ENCODE measurements at places on chromosomes 4 and X.

- DNase-seq, result no peak
Measured at GRCh38 chr4:18611026-18611425, 589.5 kb upstream of the LCORL start.

GRCh38 chr4:132838244-132838643 lies 310.9 kb upstream of the PCDH10 start:
- no peak for DNase-seq

GRCh38 chr4:184237612-184238011 lies 19.9 kb upstream of the ENPP6 start:
- DNase-seq, result no peak

- peak; percentile 51 for DNase-seq
Measured at GRCh38 chr4:25861951-25862410, 807 bp downstream of the SEL1L3 start.

DNA sequence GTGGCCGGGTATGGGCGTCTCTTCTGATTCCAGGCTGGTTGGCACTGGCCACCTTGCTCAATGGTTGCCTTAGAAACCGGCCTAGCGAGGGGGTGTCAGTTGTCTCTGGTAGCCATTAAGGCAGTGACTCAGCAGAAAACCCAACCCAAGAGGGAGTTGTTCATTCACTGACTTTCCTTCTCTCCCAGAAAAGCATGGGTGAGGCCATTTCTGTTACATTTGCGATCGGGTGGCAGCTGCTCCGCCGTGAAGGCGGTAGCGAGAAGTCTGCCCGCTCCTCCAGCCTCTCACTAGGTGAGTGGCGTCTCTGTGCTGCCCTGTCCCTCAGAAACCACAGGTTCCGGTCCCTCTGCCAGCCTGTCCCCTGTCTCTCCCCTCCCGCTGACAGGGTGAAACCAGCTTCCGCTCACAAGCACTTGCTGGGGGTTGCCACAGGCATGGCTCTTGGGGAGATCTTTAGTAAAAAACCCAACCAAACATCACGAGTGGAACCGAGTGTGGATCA lies 17.4 kb downstream of the IRAK1 start:
- DNase-seq, result peak; percentile 49

DNA sequence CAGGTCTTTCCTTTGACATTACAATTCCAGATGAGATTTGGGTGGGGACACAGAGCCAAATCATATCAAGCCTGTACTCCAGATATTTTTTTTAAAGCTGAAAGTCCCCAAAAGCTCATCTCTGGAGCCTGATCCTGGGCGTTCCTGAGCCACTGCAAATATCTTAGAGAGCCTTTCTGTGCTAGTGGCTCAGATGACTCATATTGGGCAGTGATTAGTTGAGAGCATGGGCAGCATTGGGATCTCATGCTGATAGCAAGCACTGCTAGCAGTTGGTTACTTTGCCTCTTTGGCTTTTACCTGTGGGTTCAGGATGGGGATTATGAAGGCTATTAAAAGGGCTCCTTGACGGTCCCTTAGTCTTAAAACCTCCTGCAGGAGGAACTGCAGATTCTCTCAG lies 51.4 kb upstream of the SCRG1 start:
- no peak for DNase-seq

GRCh38 chr4:8410641-8411271 lies 29.8 kb downstream of the ACOX3 start:
- peak; percentile 84 for DNase-seq

DNA sequence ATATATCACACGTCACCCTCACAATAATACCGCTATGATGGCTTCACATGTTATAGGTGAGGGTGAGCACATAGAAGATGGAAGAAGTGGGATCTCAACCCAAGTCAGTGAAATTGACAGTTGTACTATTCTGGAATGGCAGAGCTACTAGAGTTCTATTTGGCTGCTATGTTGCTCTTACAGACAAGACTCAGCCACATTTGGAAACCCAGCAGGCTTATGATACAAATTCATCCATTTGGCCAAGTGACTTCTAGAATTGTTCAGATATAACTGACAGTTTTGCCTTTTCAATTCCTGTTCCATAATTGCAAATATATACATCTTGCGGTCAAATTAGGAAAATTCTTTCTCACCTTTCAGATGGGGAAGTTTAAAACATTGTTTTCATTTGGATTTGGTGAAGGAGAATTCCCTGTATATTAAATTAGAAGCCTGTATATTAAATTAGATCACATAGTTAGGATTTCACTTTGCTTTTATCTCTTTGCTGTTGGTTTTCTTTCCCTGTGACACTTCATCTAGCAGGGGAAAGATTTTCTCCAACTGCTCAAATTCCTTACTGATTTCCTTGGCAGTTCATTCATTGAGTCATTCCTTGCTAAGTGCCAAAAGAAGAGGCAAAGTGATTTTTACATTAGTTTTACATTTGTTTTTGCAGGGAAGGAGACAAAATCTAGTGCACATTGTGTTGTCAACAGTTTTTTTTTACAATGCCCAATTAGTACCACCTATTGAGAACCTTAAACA lies 120.6 kb upstream of the TBC1D9 start:
- DNase-seq, result no peak

GRCh38 chr4:155241664-155242063 lies 33.2 kb downstream of the NPY2R start:
- no peak for DNase-seq

GRCh38 chr4:90349636-90350035 lies 222.4 kb downstream of the CCSER1 start:
- no peak for DNase-seq

GRCh38 chrX:39871648-39872047 lies 226.1 kb downstream of the BCOR start:
- DNase-seq, result no peak

- DNase-seq, result no peak
Measured at GRCh38 chr4:82968972-82969371, 41.7 kb downstream of the LIN54 start.

DNA sequence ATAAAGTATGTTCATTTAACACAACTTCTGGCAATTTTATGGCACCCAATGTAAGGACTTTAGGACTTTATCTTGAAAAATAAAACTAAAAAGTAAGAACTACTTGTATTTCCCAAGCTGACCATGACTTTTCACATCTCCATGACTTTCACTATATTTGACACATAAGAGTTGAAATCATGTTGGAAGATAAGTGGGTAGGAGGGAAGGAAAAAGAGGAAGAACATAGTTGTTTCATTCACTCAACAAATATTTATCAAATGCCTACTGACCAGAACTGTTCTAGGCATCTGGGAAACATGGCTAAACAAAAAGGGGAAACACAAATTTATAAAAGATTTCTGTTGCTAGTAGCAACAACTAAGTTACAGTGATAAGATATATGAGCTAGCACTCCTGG lies 16.0 kb downstream of the SCLT1 start:
- DNase-seq, result no peak

DNA sequence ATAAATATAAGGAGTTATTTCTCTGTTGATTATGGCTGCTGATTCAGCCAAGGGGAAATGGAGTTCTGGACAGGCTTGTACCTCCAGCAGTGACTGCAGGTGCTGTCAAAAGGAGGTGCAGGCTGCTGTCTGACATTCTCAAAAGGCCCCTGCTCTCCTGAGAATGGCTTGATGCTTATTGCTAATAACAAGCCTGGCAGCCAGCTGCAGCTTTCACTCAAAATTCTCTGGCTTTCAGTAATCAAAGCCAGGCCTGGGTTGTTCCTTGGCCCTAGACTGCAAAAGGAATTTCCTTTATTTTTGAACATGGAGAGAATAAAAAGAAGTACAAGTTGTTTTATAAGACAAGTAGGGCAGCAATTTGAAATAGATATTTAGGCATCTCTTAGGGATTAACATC lies 575.9 kb downstream of the MID1IP1 start:
- DNase-seq, result peak; percentile 41

DNA sequence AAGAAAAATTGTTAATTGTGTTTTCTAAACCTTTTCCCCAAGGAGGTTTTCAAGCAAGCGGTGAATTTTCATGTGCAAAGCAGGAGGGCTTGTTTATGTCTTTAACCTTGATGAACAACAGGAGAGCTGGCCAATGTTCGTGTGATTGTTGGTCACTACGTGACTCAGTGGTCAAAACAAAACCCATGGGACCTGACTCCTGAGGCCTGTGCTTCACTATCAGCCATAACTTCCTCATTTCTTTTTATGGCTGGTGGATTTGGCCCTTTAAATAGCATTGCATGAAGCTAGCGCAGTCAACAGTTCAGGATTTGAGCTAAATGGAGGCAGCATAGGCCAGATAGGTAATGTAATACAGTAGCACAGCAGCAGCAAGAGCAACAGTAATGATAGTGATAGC lies 80.5 kb downstream of the MID1IP1 start:
- no peak for DNase-seq

DNA sequence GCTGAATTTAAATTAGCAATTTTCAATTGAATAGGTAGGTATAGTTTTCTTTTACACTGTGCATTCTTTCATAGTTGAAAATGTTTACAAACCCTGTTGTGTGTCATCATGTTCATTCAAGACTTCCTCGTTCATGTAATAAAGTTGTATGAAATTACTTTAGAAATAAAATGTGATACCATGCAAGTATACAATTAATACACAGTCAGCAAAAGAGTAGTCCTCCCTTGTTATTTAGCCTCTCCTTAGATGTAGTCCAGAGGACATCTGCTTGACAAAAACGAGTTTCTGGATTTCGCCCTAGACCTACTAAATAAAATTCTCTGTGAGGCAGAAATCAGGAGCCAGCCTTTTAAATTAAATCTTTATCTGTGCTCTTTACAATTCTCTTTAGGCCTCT lies 231.6 kb downstream of the CXXC4 start:
- DNase-seq, result no peak

- peak; percentile 93 for DNase-seq
Measured at GRCh38 chr4:101346351-101347266, 717 bp downstream of the PPP3CA start.

DNA sequence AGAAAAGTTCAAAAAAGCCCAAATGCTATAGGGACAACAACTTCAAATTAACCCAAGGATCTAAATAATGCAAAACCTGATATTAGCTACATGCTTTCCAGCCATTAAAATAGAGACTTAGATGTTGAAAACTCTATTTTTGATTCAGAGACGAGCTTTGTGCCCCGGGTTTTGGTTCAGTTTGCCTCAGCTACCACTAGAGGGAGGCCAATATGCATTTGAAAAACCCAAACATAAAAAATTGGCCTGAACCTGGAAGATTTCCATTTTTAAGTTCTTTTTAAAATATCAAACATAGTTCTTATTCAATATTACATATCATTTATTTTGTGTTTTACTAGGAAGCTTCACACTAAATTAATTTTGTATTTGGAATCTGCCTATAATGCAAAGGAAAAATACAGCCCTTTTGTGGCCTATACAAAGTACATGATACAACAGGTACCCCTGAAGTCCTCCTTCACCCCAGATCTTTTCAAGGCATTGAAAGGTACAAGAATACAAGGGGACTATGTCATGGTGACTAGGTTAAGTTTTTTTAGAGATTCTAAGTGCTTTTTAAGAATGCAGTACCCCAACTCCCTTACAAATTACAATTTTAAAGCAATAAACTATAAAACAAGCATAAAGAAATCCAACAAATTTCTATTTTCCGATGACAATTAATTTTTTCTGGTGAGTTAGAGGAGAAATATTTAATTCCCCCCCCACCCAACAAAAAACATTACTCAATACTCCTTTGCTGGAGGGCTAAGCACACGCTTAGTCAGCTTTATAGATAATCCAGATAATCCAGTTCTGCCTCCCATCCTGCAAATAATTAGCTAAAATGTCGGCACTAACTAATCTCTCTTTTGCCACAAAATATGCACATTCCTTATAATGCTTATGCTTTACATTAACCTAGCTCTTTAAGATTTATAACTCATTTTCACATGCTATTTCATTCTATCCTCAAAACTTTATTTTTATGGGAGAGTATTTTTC lies 97.7 kb upstream of the PTPN13 start:
- DNase-seq, result peak; percentile 58

DNA sequence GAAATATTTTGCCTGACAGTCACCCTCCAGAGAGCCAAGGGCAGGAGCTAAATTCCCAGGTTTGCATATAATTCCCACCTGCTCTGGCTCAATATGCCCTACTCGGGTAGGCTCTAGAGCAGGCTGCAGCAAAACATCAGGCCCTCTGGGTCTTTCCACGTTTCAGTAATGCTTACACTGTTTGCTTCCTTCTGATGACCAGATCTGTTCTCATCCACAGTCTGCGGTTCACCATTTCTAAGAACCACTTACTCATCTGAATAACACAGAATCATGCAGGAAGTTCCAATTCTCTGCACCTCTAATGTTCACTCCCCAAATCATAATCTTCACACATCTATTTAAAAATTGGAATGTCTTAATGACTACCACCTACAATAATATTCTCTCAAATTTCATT lies 141.4 kb downstream of the PPP3CA start:
- no peak for DNase-seq

DNA sequence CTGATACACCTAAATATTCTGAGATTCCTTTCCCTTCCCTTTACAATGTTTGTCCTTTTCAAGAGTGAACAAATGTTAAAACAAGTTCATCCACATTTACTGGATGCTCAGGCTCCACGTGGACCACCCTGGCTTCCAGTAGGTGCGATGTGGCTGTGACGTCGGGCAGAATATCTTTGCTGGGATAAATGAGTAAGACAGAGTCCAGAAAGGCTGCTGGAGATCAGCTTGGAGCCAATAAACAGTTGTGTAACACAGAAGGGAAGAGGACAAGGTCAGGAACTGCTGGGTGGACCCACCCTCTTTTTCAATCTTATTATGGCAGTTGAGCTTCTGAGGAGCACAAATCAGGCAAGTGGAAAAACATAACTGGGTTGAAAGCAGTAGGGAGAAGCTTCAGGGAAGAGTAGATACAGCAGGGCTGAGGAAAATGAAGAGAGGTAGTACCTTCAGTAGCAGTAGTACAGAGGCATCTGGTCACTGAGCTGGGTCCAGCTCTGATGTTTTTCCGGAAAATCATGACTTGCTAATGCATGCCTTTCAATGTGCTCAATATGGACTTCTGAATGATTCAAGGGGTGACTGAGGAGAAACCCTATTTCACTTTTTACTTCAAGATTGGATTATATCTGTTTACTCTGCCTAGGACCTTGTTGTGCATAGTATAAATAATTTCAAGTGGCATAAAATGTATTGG lies 171.8 kb upstream of the MAD2L1 start:
- no peak for DNase-seq

DNA sequence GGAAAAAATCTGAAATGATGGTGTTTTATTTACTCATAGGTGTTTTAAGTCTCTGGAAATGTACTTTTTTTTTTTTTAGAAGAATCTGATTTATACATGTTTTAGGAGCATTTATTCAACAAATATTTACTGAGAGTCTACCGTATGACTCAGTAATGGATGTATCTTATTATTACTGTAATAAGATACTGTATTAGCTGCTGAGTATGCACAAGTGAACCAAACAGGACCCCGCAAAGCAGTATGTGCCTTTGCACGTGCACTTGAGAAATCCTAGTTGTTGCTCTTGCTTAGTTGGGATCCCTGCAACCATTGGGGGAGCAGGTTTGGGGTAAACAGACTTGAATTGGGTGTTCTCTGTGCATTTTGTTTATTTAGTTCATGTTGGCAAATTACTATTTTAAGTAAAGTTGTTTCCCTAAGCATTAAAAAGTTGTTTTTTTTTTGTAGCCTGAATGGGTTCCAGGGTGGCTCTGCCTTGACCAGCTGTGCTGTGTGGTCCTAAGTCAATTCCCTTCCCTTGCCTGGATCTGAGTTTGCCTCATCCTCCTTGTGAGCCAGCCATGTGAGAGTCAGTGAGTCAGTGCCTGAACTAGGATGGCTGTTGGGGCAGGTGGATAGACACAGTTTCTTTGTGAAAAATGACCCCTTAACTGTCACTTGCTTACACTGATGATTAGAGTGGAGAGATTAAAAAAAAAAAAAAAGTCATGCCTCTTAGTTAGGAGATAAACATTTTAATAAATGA lies 27.7 kb downstream of the DCUN1D4 start:
- DNase-seq, result no peak

Data from retina (tissue), 1 donor.